ENCODE measurements at places on chromosomes 13 and 19.
A peak's percentile ranks its signal among the peaks of the same experiment; 100 is the strongest.

DNA sequence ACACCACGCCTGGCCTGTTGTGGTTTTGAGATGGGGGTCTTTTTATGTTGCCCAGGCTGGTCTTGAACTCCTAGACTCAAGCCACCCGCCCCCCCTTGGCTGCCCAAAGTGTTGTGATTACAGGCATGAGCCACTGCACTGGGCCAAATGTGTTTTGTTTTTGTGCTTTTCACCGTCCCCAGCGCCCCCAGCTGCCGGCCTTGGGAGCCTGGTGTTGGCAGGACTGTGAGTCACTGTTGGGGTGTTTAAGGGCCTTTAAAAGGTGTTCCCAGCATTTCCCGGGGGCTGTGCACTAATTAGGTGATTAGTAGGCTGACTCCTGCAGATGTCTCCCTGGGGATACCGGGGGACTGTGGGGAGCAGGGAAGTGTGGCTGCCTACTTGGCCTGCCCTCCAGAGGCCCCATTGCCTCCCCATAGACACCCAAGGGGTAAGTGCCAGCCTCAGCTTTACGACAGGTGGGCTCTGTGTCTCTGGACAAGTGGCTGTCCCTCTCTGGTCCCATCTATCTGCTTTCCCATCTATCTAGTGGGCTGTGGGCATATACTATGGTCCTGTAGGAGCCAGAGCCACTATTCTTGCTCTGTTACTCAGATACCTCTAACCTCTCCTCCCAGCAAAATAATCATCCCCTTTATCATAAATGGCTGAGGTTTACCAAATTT is 11.8 kb upstream of the TLE5 start:
- no peak for DNase-seq

- no peak for DNase-seq
These were observed 1.5 kb upstream of the TBXA2R start for GRCh38 chr19:3608079-3608641.

- no peak for DNase-seq
These were observed 40.8 kb downstream of the BBC3 start for GRCh38 chr19:47190167-47190727.

DNA sequence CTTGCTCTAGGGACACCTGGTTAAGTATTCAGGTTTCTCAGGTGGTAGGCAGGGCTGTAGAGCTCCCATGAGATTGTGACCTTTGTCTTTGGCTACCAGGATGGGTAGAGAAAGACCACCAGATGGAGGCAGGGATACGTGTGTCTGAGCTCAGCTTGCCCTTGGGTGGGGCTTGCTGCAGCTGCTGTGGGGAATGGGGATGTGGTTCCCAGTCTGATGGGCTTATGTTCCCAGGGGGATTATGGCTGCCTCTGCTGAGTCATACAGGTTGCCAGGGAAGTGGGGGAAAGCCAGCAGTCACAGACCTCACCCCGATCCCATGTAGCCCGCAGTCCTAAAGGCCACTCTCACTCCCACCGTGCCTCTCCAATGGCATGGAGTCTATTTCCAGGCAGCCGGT is 659.9 kb upstream of the KLF12 start:
- DNase-seq, result no peak

DNA sequence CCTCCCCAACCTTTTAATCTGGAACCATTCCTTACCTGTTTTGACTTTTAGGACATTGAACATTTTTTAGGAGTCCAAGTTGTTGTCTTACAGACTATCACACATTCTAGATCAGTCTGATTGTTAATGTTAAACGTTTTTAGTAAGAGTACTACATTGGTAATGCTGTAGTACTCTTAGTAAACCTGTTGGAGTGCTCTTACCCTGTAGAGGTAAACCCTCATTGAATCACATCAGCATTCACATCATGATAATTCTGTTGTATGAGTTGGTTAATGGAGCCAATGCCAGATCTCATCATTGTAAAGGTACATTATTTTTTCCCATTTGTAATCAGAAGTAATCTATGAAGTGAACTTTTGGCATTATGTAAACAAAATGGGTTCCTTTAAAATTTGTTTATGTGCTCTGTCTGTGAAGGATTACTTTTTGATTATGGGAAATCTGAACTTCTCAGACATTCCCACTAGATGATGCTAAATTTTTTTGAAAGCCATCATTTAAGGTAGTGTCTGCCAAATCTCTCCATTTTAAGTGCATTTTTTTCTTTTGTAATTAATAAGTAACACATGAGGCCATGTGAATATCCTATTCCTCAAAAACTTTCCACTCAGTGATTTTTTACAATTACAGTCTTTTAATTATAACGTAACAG is 55.2 kb downstream of the VWA8 start:
- DNase-seq, result no peak

DNA sequence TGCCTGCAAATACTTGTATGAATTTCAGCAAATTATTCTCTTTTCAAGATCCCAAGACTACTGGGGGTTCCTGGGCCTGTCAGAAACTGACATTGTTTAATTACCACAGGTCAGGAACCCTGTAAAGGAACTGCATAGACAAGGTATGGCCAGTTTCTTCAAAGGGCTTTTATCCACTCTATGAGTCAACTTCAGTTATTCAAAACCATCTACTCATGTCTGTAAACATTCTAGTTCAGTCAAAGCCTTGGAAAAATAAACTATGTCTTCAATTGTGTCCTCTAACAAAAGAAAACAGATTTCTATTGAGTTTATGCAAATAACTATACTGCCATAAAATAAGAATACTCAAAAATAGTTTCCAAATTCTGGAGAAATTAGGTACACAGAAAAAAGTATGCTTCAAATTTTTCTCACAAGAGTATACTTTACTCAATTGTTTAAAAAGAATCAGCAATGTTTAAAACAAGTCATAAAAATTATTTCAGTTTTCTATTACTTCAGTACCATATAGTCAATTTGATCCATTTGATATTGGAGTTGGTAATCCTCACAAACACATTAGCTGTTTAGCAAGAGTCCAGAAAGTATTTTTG is 486.4 kb upstream of the PCDH20 start:
- DNase-seq, result no peak

DNA sequence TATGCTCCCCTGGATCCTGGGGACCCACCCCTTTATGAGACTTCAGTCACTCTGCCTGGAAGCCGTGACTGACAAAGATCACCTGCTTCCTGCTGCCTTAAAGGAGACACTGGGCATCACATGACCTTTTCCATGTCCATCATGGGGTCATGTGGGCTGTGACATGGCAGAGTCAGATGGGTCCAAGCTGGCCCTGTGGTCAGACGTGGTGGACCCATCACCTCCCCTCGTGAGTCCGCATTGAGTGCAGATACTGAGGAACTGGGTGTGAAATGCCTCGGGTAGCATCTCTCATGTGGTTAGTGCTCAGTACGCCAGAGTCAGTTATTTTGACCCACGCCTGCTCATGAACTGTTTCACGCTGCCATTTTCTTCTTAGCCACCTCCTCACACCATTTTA is 27.1 kb downstream of the NKPD1 start:
- DNase-seq, result no peak

- DNase-seq, result no peak
These were observed 8.6 kb downstream of the EFNB2 start for GRCh38 chr13:106526738-106527444.

DNA sequence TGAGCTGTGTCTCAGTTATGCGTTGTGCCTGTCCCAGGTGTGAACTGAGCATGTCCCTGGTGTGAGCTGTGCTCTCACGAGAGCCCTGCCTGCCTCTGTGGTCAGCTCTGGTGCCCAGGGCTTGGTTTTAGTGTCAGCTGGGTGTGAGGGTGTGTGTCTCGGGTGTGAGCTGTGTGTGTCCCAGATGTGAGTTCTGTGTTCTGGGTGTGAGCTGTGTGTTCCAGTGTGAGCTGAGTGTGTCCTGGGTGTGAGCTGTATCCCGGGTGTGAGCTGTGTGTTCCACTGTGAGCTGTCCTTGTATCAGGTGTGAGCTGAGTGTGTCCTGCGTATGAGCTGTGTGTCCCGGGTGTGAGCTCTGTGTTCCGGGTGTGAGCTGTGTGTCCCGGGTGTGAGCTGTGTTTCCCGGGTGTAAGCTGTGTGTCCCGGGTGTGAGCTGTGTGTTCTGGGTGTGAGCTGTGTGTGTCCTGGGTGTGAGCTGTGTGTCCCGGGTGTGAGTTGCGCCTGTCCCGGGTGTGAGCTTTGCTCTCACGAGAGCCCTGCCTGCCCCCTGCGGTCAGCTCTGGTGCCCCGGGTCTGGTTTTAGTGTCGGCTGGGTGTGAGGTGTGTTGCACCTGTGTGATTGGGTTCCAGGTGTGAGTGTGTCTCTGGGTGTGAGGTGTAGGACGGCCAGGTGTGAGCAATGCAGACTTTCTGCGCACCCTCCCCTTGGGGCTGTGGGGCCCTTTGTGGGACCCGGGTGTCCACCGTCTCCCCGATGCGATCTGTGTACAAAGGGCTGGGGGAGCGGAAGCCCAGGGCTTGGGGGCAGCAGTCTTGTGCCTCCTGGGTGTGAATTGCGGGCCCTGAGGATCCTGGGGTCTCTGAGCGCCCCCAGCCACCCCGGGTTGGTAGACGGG is 7.1 kb upstream of the PEAK3 start:
- no peak for DNase-seq

DNA sequence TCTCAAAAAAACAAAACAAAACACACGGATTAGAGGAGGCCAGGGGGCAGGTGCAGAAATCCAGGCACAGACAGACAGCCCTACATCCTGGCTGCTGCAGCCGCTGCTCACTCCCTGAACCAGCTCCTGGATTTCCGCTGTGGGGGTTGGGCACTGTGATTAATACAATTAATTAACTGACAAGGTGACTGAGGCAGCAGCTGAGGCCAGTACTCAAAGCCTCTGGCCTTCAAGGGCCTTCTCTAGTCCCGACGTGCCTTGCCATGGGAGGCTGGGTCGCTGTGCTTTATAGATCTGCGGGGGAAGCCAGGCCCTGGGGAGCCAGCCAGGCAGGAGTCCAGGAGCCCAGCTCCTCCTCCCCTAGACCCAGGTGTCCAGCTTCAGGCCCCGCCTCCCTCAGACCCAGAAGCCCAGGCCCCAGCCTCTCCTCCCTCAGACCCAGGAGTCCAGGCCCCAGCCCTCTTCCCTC is 4.6 kb downstream of the NECTIN2 start:
- DNase-seq, result no peak

- DNase-seq, result no peak
These were observed 9.8 kb downstream of the TMED1 start for GRCh38 chr19:10826231-10826630.

- no peak for DNase-seq
These were observed 32.2 kb upstream of the MBNL2 start for GRCh38 chr13:97189928-97190327.

DNA sequence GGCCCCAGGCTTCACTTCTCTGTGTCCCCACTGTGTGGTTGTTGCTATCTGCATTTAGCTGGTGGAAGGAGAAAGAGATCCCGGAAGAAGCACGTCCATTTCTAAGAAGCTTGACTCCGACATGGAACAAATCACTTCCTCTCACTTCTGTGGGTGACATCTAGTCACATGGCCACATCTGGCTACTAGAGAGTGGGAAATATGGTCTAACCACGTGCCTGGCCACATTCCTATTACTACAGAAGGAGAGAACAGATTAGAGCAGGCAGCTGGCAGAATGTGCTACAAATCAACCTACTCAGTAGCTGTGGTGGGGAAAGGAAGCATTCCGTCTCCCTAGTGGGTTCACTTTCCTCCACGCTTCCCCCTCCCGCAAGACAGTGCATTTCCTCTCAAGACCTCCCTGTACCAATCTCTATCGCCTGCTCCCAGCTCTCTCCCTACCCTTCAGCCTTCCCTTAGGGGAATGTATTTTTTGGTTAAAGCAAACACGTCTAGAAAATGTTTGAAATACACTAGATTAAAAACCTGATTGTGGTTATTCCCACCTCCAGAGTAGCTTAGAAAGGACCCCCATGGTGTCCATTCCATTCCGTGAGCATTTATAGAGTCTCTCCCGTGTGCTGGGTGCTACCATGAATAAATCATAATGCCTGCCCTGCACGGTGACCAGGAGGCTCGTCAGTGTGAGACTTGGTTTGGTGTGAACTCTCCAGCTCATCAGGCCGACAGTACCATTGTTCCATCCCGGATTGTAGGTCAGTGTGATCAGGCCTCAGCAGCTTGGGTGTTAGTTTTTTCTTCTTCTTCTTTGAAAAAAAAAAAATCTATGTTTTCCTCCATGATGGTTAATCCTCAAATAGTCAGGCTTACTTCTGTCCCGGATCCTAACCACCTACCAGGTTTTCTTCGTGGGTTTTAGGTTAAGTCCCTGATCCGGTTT is 8.0 kb upstream of the AMER2 start:
- no peak for DNase-seq

- DNase-seq, result no peak
These were observed at the start of gene CEACAM18 for GRCh38 chr19:51478381-51479234. Gene CEACAM18, plus strand, starts transcription at chr19:51478539.

DNA sequence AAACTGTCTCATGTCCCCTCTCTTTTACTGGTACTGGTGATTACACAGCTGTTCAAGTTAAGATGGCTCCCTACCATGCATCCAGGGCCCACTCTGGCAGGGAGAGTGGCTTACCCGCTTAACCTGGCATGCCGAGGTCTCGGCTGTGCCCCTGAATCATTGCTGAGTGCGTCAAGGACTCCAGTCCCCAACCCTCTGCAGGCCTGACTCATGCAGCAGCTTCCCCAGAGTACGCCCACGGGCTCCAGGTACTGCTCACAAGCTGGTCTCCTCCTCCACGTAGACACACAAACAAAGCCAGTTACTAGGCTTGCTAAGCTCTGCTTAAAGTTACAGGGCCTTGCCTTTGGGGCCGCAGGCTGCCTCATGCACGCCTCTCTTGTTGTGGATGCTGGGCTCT is 447.4 kb downstream of the COG6 start:
- peak; percentile 19 for DNase-seq

DNA sequence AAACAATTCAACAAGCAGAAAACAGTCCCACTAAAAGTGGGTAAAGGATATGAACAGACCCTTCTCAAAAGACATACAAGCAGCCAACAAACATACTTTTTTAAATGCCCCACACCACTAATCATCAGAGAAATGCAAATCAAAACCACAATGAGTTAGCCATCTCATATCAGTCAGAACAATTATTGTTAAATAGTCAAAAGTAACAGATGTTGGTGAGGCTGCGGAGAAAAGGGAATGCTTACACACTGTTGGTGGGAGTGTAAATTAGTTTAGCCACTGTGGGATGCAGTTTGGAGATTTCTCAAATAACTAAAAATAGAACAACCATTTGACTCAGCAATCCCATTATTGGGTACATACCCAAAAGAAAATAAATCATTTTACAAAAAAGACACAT is 8.7 kb downstream of the ZNF529 start:
- DNase-seq, result no peak

DNA sequence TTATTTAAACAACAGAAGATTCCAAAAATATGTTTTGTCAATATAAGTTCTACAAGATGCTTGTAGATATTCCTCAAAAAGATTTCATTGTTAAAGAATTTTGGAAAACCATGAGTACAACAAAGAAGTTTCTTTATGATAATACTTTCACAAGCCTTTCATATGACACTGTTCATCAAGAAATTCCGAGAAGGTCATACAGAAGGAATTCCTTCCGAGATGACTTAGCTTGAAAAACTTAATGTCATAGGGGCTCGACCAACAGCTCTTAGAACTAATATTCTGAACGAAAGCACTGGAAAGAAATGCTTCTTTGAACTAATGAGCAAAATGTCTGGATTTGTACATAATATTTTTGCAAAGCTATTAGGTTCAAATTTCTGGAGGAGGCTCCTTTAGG is 403.4 kb downstream of the KLF5 start:
- no peak for DNase-seq

All from thymus (tissue), 14 donors.